ENCODE measurements at places on chromosomes 6 and 20. TPM values are rescaled to one million over a fixed set of nuclear protein-coding genes. Genes with fewer than 3 reads are reported as not detected.

ABHD16A gene
- total RNA-seq: 19.6 TPM

PMEPA1 gene
- 408 TPM for total RNA-seq

SPATA25 gene
- 0.70 TPM for total RNA-seq

POLR1H gene
- total RNA-seq: 30.4 TPM

FOXF2 gene
- 18.6 TPM for total RNA-seq

LRRC73 gene
- 1.3 TPM for total RNA-seq

SASH1 gene
- 4.1 TPM for total RNA-seq

C6orf163 gene
- total RNA-seq: 0.19 TPM

RFX6 gene
- not detected for total RNA-seq

BNIP5 gene
- total RNA-seq: not detected

TNFRSF6B gene
- 1.1 TPM for total RNA-seq

FABP7 gene
- total RNA-seq: not detected

SYTL3 gene
- 1.1 TPM for total RNA-seq

PCMT1 gene
- 90.3 TPM for total RNA-seq

TP53TG5 gene
- not detected for total RNA-seq

LY6G6D gene
- not detected for total RNA-seq

GRM1 gene
- 0.04 TPM for total RNA-seq

VSX1 gene
- 0.83 TPM for total RNA-seq

NKX2-4 gene
- total RNA-seq: not detected

BTN1A1 gene
- total RNA-seq: not detected

NFATC2 gene
- total RNA-seq: 11.7 TPM

PNLDC1 gene
- total RNA-seq: 0.17 TPM

ABCC10 gene
- 10.4 TPM for total RNA-seq
